ENCODE measurements at places on chromosomes 7 and 10. TPM values are rescaled to one million over a fixed set of nuclear protein-coding genes. Genes with fewer than 3 reads are reported as not detected.

DNA sequence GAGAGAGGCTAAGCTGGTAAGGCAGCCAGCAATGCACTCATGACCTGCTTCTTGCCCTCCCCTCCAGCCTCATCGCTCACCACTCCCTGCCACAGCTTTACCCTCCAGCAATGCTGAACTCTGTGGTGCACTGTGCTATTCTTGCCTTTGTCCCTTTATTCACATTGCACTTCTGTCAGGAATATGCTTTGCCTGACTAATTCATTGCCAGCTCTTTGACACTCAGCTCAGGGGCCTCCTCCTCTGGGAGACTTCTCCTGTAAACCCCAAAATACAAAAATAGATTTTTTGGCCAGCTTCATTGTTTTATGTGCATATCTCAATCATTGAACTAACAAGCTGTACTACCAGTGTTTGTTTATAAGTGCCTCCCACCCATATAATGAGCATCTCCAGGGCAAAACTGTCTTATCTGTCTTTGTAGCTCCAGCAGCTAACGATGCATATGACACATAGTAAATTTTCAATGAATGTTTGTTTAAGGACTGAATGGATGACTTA, 8.2 kb downstream of the CNNM1 start:
- peak; percentile 26 for DNase-seq

CDHR3 gene
- 4.0 TPM for total RNA-seq

GRCh38 chr10:102919246-102919959, 1.3 kb downstream of the CNNM2 start:
- peak; percentile 11 for DNase-seq

DNA sequence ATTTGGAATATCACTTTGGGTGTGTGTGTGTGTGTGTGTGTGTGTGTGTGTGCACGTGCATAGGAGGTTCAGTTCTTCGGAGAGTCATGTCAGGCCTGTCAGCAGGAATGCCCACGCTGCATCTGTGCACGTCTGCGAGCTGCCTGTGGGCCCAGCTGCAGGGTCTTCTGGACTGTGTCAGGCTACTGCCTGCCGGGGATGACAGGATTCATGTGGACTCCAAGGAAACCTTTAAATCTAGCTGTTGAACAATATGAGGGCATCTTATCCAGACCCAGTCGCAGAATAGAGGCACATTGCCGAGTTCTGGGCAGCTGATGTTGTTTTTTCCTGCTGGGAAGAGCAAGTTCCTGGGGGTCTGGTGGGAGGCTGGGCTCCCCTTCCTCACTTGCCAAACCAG, 19.0 kb downstream of the AQP1 start:
- DNase-seq = no peak

DNA sequence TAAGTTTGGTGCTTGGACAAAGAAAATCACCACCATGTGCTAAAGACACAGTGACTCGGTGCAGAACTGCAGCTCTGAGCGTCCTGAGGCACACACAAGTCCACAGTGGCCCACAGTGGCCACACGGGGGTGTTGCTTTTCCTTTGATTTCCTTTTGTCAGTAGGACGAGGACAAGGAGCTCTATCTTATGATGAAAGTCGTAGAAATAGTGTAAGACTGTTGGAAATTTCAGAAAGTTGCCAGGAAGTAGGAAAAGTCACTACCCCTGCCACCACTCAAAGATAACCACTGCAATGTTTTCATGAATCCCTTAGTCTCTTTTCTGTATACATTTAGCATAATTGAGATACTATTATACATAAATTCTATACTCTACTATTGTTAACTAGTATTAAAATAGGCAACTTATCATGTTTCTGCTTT, 146.0 kb downstream of the TNS3 start:
- peak; percentile 74 for DNase-seq

- no peak for DNase-seq
Measured at GRCh38 chr10:10872035-10872673, 145.5 kb upstream of the CELF2 start.

ORC5 gene
- total RNA-seq = 20.2 TPM

DNA sequence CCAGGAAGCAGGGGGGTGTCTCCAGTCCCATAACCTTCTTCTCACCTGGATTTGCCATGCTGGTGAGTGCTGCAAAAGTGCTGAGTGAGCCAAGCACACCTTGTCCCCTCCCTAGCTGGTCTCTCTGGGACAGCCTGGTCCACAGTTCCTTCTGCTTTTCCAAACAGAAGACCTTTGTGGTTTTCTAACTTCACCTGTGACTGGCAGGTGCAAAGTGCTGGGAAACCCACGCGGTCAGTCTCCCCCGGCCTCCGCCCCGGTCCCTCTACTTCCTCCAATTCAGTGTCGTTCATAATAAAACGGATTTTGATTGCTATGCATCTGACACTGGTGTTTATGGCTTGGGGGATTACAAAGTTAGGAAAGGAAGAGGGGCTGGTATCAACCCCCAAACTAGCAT, 37.1 kb downstream of the RBAK start:
- no peak for DNase-seq

- no peak for DNase-seq
Measured at GRCh38 chr10:28551086-28551485, 18.2 kb downstream of the WAC start.

DNA sequence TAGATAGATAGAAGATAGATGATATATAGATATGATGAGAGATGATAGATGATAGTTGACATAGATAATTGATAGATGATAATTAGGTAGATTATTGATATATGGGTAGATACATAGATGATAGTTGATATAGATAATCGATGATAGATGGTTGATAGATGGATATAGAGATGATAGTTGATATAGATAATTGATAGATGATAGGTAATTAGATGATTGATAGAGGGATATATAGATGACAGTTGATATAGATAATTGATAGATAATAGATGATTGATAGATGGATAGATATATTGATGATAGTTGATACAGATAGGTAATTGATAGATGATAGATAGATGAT, 72.3 kb downstream of the PRR15 start:
- DNase-seq = no peak

- DNase-seq = no peak
Measured at GRCh38 chr10:83990126-83990525, 149.2 kb upstream of the GHITM start.

Measured in Calu3 (cell line).